ENCODE measurements at places on chromosomes 1 and 21.

DNA sequence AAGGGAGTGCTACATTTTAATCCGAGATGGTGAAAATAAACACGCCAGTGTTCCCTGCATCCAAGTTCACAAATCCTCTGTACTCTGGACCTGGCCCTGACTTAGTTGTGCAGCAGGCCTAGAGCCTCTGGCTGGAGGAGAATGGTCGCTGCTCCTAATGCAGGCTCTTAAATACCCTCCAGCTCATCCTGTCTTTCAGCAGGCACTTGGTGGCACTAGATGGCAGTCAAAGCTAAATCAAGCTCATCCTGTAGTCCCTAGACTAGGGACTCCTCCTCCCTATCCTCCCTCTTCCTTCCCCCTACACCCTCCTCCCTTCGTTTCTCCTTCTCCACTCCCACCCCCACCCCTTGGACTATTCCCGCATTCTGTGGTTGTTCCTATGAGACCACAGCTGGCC lies 41.6 kb upstream of the MTR start:
- no peak for DNase-seq

DNA sequence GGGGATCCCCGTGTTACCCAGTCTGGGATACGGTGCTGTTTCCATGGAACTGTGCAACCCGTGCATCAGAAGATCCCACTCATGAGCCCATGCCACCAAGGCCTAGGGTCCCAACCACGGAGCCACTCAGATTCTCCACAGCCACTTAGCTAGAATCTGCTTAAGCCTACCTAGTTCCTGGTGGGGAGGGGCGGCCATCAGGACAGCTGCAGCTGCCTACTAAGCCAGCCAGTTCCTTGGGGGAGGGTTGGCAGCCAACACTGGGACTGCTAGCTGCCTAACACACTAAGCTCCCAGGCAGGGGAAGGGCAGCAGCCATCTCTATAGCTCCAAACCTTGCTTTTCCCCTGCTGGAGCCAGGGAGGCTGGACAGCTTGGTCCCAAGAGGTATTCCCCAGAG lies 549.2 kb upstream of the BRINP3 start:
- no peak for DNase-seq

GRCh38 chr21:42721341-42721824 lies 68.0 kb downstream of the PDE9A start:
- no peak for DNase-seq

DNA sequence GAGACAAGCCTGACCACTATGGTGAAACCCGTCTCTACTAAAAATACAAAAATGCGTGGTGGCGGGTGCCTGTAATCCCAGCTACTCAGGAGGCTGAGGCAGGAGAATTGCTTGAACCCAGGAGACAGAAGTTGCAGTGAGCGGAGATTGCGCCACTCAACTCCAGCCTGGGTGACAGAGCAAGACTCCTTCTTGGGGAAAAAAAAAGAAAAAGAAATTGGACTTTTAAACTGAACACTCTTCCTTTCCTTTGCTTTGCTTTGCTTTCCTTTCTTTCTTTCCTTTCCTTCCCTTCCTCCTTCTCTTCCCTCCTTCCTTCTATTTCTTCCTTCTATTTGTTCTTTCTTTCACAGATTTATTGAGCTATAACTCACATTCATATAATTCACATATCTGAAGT lies 43.3 kb upstream of the PUM1 start:
- no peak for DNase-seq

- DNase-seq, result no peak
These were observed 1.1 kb downstream of the HTR6 start for GRCh38 chr1:19665496-19666465.

GRCh38 chr1:188715566-188715965 lies 1762.1 kb downstream of the BRINP3 start:
- no peak for DNase-seq

- no peak for DNase-seq
These were observed 719 bp downstream of the SOD1 start for GRCh38 chr21:31660259-31660565.

DNA sequence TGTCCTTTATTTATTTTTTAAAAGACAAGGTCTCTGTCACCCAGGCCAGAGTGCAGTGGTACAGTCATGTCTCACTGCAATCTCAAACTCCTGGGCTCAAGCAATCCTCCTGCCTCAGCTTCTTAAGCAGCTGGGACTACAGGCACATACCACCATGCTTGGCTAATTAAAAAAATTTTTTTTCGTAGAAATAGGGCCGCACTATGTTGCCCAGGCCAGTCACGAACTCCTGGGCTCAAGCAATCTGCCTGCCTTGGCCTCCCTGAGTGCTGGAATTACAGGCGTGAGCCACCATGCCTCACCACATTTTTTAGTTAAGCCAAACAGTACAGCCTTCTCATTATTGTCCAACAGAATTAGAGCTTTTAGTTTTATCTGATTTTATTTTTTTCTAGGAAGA lies 7.4 kb upstream of the ADAR start:
- no peak for DNase-seq

DNA sequence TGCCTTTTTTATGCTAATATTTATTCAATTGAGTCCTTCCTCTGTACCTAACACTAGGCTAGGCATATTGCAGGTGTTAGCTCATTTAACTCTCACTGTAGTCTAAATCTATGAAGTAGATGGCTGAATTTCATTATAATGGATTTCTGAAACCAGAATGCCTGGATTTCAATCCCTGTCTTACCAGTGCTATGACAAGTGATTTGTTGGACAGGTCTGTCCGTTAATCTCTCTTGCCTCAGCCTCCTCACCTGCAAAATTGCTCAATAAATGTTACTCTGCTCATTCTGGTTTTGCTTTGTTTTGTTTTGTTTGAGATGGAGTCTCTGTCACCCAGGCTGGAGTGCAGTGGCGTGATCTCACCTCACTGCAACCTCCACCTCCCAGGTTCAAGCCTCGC lies 146.1 kb upstream of the ADGRL2 start:
- no peak for DNase-seq
